Activated CD8-positive, alpha-beta memory T cell treated with anti-CD3 and anti-CD28 coated beads for 4 hours (primary cell): ENCODE measurements at places on chromosomes 16 and 17.

DNA sequence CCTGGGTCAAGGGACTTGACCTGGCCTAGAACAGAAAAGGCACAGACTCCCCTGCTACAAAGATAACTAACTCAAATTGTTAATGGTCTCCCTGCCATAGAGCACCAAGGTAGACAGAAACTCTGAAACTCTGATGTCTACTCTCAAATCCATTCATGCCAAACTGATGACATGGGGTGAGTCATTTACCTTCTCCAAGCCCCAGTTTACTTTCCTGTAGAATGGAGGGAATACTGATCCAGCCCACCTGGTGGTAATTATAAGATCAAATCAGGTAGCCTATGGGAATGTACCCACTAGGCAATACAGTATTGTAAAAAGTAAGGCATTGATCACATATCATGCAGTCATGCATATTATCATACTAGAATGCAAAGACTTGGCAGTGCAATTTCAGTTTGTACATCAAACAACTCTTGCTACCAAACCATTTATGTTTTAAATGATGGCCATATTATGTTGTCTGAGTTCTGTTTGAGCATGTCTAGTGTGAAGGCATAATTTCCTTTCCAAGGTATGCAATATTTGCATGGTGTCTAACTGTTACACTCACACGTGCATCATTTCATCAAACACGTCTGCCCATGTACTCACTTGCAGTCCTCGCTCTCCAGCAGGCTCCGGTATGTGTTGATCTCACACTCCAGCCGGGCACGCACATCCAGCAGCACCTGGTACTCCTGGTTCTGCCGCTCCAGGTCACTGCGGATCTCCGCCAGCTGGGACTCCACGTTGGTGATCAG lies 3.0 kb downstream of the KRT31 start:
- no peak for DNase-seq

DNA sequence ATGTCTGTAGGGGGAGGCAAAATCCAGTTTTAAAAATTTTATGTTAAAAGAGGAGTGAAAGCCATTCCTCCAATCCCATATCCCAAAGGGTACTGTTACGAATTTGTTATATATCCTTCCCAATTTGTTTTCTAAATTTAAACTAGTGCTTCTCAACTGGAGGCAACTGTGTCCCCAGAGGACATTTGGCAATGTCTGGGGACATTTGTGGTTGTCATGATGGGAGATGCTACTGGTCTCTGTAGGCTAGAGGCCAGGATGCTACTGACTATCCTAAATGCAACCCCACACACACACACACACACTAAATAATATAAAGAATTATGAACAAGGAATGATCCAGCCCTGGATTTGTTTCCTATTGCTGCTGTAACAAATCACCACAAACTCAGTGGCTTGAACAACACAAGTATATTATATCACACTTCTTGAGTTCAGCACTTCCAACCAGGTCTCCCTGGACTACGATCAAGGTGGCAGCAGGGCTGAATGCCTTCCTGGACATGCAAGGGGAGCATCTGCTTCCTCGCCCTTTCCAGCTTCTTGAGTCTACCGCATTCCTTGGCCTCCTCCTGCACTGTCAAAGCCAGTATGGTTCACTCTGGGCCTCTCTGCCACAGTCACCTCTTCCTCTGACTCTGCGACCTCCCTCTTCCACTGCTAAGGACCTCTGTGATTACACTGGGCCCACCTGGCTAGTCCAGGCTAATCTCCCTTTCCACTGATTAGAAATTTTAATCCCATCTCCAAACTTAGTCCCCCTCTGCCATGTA lies 30.1 kb downstream of the ARHGAP17 start:
- DNase-seq: no peak

GRCh38 chr17:46986366-46986765 lies 7.3 kb upstream of the RPRML start:
- DNase-seq: no peak

DNA sequence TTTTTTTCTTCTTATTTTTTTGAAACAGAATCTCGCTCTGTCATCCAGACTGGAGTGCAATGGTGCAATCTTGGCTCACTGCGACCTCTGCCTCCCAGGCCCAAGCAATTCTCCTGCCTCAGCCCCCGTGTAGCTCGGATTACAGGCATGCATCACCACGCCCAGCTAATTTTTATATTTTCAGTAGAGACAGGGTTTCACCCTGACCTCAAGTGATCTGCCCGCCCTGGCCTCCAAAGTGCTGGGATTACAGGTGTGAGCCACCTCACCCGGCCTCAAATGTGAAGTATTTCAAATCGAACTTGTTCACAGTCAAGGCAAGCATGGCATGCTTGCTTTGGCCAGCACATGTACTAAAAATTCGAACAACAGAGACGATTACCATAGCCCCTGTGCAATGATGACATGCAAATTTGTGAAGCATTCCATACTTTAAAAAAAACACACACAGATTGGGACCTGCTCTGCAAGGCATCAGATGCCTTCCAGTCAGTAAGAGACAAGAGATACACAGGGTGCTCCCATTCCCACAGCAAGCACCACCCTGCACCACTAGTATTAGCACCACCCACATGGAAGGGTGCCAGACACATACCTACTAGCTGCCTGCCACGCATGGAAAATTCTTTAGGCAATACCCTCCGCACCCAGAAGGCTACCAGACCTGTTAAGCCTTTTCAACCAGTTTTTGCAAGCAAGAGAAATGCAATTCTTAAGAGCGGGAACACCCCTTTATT lies 47.2 kb downstream of the ANKRD11 start:
- no peak for DNase-seq

DNA sequence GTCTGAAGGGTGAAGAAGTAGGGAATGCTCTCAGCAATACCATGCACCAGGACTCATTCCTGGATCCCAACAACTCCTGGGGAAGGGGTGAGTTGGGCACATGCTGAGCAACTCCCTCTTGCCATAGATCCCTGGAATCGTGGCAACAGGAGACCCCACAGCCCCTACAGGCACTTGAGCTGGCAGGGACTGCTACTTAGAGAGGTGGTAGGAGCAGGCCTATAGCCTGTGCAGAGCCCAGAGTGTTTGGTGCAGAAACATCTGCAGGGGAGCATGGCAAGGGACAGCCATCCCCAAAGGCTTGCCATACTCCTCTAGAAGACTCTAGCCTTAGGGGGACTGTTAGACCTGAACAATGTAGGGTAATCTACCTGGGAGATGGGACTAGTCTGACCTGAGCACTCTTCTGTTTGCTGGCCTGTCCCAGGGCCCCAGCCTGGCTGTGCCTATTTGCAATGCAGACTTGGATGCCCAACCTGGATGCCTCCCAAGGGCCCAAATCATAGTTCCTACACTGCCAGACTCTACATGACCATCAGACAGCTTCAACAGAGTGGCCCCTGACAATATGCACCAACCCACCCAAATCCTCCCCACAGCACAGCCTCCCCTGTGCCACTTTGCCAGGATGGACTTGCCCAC lies 568.6 kb upstream of the KIF2B start:
- DNase-seq: no peak

GRCh38 chr17:58005031-58005727 lies 1.9 kb downstream of the SRSF1 start:
- DNase-seq: no peak

DNA sequence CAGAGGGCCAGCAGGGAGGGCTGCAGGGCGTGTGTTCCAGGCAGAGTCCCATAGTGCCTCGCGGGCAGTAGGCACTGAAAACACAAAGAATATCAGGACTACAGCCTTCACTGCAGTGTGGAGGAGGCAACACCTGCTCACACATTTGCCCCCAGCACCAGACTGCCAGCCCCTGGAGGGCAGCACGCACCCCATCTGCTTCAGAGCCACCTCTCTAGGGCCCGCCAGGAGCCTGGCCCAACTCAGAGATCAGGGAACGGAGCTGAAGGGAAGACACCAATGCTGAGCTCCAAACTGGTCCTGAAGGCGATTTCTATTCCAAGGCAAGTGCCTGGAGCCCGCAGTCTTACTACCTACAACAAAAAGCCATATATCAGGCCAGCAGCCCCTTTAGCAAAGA lies 130.3 kb downstream of the ZNF423 start:
- no peak for DNase-seq

DNA sequence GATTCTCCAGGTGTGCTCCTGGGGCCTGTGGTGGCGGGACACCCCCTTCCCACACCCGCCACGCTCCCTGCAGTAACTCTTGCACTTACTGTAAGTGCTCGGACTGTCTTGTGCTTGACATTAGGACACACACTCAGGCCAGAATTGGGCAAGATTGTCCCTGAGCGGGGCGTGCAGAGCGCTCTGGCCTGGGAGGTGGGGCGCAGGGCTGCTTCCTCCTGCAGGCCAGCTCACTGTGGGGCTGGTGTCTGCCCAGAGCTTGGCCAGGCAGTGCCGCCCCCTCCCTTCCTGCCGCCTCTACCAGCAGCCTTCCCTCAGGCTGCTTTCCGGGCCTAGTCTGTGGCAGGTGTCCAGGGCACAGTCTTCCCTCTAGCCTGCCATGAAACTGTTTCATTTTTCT lies 6.1 kb upstream of the ATP6V0C start:
- no peak for DNase-seq

DNA sequence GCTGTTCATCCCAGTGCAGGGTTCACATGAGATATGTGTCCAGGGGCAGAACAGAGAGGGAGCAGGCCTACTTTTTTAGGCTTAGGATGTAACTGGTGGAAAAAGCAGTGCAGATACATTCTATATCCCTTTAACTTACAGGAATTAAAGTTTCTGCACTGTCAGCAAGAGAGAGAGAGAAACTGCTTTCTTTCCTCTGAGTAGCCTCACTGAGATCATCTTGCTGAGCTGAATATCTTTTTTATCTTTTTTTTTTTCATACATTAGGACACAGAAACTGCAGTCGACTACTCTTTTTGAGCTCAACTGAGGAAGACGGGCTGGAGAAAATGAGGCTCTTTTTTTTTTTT lies 50.1 kb downstream of the CNGB1 start:
- DNase-seq: no peak

- DNase-seq: no peak
Observed at GRCh38 chr16:57615813-57616212, 12.6 kb upstream of the ADGRG1 start.

- DNase-seq: no peak
Observed at GRCh38 chr17:70074236-70074830, 692 bp upstream of the KCNJ16 start.

DNA sequence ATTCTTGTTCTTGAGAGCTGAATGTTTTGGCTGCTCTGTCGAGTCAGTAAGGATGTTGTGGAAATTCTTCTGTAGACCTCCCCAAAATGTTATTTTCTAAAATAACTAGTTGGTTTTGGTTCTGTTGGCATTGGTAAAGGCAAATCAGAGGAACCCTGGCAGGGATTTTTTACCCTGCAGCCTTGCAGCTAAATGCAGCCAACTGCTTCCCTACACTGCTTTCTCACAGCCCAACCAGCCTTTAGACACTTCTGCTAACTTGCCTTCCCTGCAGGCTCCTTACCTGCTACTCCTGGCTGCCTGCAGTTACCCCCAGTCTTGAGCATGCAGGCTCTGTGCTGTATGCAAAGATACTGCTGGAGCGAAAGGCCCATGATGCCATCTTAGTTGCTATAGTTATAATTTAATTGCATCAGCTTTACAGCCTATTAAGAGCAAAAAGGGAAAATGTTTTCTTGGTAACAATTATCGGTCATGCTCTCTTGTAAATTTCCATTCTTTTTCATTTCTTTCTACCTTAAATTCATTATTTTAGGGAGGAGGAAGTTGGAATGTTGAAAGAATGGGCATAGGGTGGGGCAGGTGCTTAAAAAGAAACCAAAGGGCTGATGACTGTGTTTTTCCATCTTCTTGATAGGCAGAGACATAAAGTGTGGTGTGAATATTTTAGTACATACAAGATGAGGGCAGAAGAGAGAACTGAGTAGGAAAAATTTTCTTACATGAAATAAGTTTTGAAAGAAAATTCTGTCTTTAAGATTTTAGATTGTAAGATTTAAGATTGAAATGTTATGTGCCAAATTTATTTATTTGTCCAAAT lies 20.0 kb downstream of the NUP93 start:
- no peak for DNase-seq

DNA sequence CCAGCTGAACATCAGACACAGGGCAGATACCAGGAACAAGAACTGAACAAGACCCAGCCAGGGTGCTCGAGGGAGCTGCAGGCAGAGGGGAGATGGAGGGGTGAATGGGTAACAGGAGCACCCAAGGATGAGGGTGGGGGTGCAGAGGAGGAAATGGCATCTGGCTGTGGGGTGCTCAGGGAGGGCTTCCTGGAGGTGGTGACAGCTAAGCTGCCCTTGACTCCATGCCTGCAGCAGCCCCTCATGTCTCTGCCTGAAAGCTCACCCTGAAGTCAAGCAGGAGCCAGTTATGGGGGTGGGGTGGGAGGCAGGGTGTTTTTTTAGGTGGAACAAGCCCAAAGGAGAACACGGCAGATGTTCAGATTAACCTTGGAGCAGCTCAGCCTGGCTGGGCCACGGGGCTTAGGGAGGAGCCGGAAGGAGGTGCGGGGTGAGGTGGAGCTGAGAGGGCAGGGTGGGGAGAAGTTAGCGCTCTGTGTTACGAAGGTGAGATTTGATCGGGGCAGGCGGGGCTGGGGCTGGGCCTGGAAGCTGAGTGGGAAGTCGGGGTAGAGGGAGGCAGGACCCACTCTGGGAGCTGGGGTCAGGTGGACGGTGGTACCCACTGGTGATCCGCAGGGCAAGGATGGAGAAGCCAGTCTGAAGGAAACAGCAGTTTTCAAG lies 143.0 kb downstream of the ENGASE start:
- DNase-seq: no peak

DNA sequence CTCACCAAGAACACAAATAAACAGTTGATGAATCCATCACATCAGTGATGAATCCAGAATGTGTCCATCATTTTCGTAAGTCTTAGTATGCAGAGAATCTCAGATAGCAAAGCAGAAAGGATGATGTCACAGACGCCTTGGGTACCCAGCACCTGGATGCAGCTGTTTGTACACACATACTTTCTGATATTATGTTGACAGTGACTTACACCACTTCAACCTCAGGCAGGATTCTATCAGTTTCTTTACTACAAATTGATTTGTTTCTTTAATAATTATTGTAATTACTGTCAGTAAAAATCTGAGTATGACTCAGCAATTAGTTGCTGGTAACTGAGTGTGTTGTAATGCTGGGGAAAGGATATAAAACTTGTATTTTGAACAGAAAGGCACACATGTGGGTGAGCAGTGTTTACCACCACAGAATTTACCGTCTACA lies 159.8 kb downstream of the RPTOR start:
- no peak for DNase-seq

GRCh38 chr17:4838309-4838785 lies 5.2 kb downstream of the MINK1 start:
- no peak for DNase-seq

DNA sequence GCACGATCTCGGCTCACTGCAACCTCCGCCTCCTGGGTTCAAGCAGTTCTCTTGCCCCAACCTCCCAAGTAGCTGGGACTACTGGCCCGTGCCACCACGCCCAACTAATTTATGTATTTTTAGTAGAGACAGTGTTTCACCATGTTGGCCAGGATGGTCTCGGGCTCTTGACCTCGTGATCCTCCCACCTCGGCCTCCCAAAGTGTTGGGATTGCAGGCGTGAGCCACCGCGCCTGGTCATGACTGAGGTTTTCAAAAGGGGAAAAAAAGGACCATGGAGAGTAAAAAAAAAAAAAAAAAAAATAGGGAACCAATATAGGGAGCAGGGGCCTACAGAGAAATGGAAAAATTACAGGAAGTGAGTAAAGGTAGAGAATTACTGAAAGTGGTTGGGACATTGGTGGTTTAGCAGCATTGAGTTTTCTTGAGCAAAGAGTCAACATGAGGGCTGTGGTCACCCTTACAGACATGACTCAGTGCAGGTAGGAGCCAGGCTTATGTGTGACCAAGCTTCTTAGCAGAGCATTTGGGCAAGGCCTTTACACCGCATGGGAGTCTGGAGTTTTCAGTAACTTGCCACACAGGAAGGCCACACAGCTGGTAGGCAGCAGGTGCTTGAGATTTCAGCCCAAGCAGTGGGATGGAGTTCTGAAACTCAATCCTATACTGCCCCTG lies 447.3 kb downstream of the HS3ST3B1 start:
- no peak for DNase-seq

GRCh38 chr17:81287741-81288430 lies 7.2 kb downstream of the SLC38A10 start:
- DNase-seq: no peak
